Activated T-helper 1 cell treated with anti-CD3 and anti-CD28 coated beads, Interleukin-2, amount 50 U/mL, for 16 hours (primary cell): ENCODE measurements at places on chromosomes 3 and 15.
A peak's percentile ranks its signal among the peaks of the same experiment; 100 is the strongest.

GRCh38 chr3:52915294-52915693 lies 17.9 kb upstream of the STIMATE start:
- no peak for DNase-seq

GRCh38 chr3:191961529-191961928 lies 500.6 kb downstream of the PYDC2 start:
- no peak for DNase-seq

DNA sequence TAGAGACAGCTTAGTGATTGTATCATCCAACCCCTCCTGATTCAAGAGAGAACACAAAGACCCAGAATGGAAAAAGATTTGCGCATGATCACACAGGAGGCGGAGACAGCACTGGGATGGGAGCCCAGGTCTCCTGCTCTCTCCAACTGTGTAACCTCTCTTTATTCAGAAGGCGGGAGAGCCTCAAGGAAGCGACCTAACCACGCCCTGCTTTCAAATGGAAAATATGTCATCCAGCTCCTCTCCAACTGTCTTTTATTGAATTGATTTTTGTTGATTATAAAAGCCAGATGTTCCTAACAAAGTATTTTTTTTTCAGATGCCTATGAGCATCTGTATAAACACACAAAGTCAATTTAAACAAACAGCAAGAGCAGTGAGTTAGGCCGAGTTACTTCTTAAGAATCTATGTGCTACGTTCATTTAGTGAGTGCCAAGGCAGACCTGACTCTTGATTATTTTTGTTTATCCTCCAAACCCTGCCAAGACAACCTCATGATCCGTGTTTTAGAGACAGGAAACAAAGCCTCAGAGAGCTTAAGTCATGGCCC lies 74.5 kb downstream of the BFSP2 start:
- DNase-seq: no peak

GRCh38 chr3:43022121-43022520 lies 43.0 kb downstream of the GASK1A start:
- DNase-seq: no peak

DNA sequence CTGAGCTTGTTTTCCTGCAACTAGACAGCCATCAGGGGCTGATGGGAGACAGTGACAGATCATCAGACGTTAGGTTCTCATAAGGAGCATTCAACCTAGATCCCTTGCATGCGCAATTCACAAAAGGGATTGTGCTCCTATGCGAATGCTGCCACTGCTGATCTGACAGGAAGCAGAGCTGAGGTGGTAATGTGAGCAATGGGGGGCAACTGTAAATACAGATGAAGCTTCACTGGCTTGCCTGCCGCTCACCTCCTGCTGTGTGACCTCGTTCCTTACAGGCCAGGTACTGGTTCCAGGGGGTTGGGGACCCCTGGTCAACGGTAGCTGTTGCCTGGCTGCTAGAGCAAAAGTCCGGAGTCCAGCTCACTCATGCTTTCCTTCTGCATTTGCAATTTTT lies 26.4 kb upstream of the KCNAB1 start:
- no peak for DNase-seq

- peak; percentile 1 for DNase-seq
Measured at GRCh38 chr3:126126286-126126685, 42.4 kb upstream of the SLC41A3 start.

DNA sequence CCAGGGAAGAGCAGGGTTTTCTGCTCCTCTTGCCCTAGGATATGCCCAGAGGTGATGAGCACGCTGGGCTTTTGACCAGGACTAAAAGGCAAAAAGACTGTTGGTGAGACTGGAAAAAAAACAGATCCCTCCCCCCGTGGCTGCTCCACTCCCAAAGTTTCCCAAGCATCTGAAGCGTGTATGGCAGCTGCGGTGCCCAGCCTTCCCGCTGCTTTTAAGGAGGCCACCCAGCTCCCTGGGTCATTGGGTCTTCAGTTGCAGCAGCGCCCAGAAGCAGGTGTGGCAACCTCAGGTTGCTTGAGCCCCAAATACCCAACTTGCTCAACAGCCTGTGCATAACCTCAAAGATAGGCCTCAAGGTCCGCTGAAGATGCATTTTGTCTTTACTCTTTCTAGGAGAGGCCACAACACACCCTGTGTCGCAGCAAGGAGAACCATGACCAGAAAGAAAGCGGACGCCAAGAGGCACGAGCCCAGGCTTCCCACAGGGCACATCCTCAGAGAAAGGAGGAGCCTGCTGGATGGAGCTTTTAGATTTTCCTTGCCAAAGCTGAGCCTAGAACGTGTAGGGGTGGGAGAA lies 2.0 kb downstream of the SRGAP3 start:
- DNase-seq: no peak

DNA sequence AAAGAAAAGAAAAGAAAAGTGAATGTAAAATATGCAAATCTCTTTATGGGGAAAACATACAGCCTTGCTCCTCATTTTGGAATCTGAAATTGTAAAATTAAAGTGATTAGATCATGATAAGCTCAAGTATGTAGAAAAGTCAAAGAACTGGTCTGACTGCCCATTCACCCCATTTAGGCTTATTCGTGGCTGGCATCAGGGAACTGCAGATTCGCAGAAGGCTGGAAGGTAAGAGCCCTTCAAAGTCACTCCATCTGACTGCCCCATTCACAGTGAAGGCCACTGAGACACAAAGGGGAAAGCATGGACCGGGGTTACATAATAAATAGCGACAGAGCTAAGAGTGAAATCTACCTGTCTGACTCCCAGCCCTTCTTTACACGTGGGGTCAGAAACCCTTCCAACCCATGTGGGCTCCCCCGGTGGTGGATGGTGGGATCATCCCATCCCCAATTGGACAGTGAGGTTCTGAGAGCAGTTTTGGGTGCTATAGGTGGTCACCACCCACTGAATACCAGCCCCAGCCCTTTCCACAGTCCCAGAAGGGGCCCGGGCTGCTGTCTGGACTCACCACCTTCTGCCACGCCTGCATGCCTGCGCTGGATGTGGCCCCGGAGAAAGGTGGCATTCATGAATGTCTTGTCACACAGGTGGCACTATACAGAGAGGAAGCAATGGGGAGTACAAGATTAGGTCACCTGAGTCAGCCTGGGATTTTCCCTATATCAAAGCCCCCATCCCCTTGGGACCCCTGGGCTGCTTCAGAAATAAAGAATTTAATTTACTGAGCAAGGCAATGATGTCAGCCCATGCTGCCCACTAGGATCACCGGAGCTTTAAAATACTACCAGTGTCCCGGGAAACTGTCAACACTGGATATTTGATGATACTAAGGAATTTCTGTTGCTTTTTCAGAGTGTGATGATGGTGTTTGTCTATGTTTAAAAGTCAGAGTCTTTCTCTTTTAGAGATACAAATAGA lies 17.9 kb downstream of the DZIP1L start:
- DNase-seq: no peak

DNA sequence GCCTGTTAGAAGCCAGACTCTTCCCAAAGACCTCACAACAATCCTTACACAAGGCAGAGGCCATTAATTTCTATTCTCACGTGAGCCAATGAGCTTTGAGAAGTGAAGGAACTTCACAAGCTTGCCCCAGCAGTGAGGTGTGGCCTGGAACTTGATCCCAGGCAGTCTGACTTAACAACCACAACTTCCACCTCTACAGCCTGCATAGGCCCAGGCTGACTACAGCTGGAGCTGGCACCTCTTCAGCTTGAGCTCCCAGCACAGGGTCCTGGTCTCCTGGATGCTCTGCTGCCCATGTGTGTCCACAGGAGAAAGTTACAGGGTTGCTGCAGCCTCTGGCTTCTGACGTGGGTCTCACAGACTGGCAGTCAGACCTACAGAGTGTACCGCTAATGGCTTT lies 111.0 kb downstream of the ERC2 start:
- no peak for DNase-seq

GRCh38 chr3:5317557-5317956 lies 130.1 kb downstream of the EDEM1 start:
- no peak for DNase-seq

GRCh38 chr3:168155303-168155702 lies 59.6 kb upstream of the GOLIM4 start:
- DNase-seq: no peak

DNA sequence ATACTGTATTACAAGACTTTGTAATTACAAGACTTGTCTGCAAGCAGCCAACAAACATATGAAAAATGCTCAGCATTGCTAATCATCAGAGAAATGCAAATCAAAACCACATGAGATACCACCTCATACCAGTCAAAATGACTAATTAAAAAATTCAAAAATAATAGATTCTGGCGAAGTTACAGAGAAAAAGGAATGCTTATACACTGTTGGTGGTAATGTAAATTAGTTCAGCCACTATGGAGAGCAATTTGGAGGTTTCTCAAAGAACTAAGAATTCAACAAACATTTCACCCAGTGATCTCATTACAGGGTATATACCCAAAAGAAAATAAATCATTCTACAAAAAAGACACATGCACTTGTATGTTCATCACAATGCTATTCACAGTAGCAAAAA lies 617.5 kb upstream of the CCDC54 start:
- DNase-seq: no peak

DNA sequence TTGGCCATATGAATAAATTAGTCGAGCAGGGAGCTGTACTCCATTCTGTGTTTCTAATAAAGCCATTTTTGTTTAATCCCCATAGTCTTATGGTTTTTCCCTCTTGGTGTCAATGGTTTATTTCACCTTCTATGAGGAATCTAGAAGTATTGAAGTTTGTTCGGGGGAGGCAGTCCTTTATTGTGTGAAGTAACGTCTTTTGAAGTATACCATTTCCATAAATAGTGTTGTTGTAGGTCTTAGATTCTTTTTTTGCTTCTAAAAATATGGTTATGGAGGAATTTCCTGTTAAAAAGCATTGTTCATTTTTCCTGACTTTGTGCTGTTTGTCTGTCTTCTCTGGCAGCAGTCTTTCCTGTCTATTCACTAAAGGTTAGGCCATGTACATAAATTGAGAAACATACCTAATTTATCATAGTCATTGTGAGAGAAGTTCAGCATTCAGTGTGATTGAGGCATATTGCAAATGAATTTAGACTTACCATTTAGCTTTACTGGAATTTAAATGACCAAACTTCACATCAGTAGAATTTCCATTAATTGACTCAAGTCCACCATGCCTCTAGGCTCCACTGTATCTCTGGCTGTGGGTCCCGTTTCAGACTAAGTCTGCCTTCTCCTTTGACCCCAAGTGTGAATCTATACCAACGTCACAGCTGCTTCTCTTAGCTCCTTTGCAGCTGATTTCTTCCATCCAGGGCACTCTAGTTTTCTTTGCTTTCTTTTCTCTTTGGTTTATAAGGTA lies 37.3 kb downstream of the YEATS2 start:
- no peak for DNase-seq
